ENCODE measurements at places on chromosomes 6 and 20.

DNA sequence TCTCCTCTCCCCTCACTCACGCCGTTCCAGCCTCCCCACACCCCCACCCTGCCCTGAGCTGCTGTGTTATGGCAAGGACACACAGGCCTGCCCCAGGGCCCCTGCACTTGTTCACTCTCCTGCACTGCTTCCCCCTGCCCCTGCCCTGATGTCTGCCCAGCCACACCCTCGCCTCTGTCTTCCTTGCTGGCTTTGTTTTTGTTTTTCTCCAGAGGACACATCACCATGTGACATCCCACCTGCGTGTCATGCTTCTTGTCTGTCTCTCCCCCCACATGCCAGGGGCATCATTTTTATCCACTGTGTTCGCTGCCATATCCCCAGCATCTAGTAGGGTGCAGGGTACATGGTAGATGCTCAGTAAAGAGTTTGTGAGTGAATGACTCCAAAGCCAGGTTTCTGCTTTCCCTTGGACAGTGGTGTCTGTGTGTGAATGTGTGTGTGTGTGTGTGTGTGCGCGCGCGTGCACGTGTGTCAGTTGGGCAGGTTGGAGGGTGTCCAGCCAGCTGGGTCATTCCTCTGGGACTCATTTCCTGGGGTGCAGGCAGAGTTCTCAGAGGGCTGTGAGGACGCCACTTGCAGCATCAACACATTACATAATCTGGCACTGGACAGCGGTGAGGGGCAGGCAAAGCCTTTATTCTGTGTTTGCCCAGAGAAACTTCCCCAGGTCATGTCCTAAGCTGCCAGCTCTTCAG, 60.6 kb downstream of the STK35 start:
- DNase-seq, result no peak

- no peak for DNase-seq
Observed at GRCh38 chr6:14837435-14837834, 408.4 kb upstream of the JARID2 start.

DNA sequence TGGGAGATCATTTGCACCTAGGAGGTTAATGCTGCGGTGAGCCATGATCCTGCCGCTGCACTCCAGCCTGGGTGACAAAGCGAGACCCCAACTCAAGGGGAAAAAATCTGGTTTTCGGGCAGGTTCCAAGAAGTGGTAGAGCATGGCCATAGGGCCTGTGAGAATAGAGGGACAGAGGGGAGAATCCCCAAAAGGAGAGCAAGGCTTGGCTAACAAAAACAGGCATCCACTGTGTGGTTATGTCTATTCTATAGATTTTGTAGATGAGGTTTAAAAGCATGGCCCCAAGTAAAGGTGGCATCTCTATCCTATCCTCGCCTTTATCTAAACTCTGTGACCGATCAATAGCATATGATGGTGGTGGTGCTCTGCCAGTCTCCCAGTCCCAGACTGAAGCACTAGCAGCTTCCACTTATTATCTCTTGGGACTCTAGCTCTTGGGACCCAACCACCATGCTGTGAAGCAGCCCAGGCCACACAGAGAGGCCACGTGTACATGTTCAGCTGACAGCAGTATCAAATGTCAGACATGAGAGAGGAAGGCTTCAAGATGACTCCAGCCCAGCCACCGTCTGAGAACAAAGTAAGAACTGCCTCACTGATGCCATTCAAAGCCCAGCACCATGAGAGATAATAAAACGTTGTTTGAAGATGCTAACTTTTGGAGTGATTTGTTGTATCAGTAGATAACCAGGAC, 27.7 kb downstream of the EIF2S2 start:
- DNase-seq, result no peak

GRCh38 chr6:43144879-43145278, 26.2 kb upstream of the SRF start:
- DNase-seq, result no peak

DNA sequence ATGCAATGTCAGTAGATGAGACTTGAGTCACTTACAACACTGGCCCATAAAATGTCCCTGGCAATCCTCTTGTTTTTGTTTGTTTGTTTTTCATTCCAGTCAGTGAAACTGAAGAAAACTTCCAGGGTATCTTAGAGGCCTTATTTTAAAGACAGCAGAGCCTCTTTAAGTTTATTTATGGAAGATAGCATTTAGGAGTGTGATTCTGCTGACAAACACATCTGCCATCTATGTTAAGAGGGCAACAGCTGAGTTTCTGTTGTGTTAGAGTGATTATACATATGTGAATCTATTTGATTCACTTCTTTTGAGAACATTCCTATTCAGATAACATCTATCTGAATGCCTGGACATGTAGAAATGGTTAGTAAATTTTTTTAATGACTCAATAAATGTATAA, 812.6 kb downstream of the TENT5A start:
- DNase-seq, result no peak

- no peak for DNase-seq
Observed at GRCh38 chr6:52995913-52996645, 995 bp upstream of the GSTA4 start.

GRCh38 chr6:164744301-164744700, 565.1 kb downstream of the C6orf118 start:
- DNase-seq, result no peak

- DNase-seq, result no peak
Observed at GRCh38 chr6:134106702-134107101, 54.3 kb upstream of the SLC2A12 start.

- no peak for DNase-seq
Observed at GRCh38 chr6:83341765-83342164, 89.1 kb downstream of the ME1 start.

DNA sequence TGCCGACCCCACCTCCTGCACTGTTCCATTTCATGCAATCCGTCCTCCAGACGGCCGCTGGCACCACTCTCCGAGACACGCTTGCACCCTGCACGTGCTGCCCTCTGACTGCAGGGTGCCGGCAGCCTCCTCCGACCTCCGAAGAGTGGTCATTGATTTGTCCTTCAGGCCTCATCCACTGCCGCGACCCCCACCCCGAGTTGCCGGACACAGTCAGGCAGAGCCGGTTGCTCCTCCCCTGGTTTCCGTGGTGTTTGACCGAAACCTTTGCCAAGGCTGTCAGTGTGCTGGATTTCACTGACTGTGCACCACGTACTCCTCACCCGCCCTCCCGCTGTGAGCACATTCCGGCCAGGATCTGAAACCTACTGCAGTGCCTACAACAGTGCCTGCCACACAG, 156.4 kb upstream of the PDE10A start:
- DNase-seq, result no peak

GRCh38 chr6:149249370-149250357, 67.8 kb upstream of the TAB2 start:
- DNase-seq, result no peak

DNA sequence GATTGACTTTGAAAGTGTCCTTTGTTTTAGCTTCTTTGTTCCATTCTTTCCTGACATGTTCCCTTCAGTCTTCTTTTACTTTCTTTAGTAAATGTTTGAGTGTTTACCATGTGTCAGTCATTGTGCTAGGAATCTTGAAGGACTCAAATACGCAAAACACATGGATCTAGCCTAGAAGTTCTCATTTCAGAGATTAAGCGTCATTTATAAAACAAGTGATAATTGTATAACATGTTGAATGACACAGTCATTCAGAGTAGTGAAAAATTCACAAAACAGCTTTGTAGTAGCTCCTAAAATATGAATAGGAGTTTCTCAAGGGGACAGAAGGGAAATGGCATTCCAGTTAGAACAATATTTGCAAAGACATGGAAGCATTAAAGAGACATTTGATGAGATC, 66.9 kb downstream of the MACROD2 start:
- no peak for DNase-seq

DNA sequence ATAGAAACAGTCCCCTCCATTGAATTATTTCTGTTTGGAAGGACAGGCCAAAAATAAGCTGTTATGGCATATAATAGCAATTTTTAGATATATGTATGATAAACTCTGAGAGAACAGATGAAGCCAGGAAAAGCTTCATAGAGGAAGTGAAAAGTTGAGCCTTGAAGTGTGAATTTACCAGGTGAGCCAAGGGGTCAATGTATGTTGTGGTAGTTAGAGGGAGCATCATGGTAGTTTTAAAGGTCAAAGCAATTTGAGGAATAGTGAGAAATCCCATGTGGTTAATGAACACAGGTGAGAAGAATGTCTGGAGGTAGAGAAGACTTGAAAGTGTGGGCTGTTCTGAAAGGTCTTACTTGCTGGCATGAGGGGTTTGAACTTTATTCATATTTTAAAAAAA, 47.0 kb downstream of the COL19A1 start:
- no peak for DNase-seq

GRCh38 chr6:123990376-123990775, 186.7 kb downstream of the NKAIN2 start:
- no peak for DNase-seq

GRCh38 chr6:161917645-161918044, 643.8 kb upstream of the AGPAT4 start:
- DNase-seq, result no peak

DNA sequence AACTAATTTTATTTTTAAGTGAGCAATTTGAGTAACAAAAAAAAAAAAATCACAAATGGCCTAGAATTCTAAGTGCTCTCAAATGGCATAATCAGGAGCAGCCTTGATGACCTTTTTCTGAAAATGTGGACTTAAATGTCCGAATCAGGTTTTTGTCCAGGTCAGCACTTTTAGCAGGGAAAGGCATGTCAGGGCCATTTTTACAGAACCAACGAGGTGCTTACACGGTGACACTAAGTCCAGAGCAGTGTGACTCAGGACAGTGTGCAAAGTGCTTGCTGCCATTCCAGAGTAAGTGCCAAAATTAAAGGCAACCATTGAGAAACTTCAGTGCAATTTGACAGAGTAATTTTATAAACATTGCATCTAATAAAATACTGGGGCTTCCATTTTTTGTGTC, 127.8 kb downstream of the KIF16B start:
- DNase-seq, result no peak

- no peak for DNase-seq
Observed at GRCh38 chr6:117491916-117492315, 9.4 kb downstream of the DCBLD1 start.

GRCh38 chr6:143410859-143411270, 39.6 kb downstream of the ADAT2 start:
- DNase-seq, result no peak

Data from activated CD8-positive, alpha-beta memory T cell treated with anti-CD3 and anti-CD28 coated beads for 1 hour (primary cell).